ENCODE measurements at places on chromosomes 2 and 18. TPM values are rescaled to one million over a fixed set of nuclear protein-coding genes. Genes with fewer than 3 reads are reported as not detected.

Gene MERTK
- total RNA-seq = 0.43 TPM

Gene POTEI
- not detected for total RNA-seq

Gene C1QL2
- total RNA-seq = not detected

- H3K4me3 ChIP-seq = no peak overlapping the region
- peaks cover 2% of the 10 kb centered on the region for H3K4me1 ChIP-seq
- DNase-seq = no peak
- no peaks in the 10 kb centered on the region for H3K27me3 ChIP-seq
Measured at GRCh38 chr2:61135510-61135909, 26.5 kb upstream of the C2orf74 start.

DNA sequence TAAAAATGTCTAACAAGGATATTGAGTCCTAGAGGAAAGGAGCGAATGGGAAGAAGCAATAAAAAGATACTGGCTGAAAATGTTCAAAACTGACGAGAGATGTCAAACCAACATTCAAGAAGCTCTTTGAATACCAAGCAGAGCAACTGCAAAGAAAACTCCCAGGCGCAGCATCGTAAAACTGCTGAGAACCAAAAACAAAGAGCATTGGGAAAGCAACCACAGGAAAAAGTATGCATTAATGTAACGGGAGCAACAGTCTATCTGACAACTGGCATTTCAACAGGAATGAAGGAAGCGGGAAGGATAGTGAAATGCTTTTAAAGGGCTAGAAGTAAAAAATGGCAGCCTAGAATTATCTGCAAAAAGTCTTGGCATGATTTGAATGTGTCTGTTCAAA, 53.1 kb downstream of the ADCY3 start:
- H3K36me3 ChIP-seq = peaks cover 6% of the 10 kb centered on the region
- no peak overlapping the region for H3K27ac ChIP-seq
- H3K4me3 ChIP-seq = no peak overlapping the region
- DNase-seq = no peak
- no peaks in the 10 kb centered on the region for H3K27me3 ChIP-seq

DNA sequence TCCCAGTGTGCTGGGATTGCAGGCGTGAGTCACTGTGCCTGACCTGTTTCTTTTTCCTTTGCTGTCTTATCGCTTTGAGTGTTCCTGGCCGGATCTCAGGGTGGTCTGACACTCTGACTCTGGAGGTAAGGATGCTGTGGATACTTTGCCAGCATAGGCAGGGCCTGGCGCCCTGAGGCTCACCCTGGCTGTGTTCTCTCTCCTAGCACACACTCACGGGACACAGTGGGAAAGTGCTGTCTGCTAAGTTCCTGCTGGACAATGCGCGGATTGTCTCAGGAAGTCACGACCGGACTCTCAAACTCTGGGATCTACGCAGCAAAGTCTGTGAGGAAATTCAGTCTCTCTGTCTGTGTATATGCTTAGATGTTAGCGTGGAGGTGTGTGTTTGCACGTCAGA, 18.0 kb upstream of the SAG start:
- H3K4me1 ChIP-seq = no peaks in the 10 kb centered on the region
- peaks cover 69% of the 10 kb centered on the region for H3K36me3 ChIP-seq
- no peak overlapping the region for H3K27ac ChIP-seq
- DNase-seq = no peak
- H3K27me3 ChIP-seq = no peaks in the 10 kb centered on the region

- H3K27ac ChIP-seq = no peak overlapping the region
- no peak overlapping the region for H3K4me3 ChIP-seq
- DNase-seq = no peak
- H3K4me1 ChIP-seq = no peaks in the 10 kb centered on the region
- peaks cover 9% of the 10 kb centered on the region for H3K27me3 ChIP-seq
Measured at GRCh38 chr2:158782616-158783015, 12.5 kb upstream of the DAPL1 start.

- peaks cover 42% of the 10 kb centered on the region for H3K4me1 ChIP-seq
- no peak overlapping the region for H3K4me3 ChIP-seq
- H3K27ac ChIP-seq = peak overlapping the region; percentile 32
- DNase-seq = no peak
Measured at GRCh38 chr2:95072424-95072823, 46.9 kb downstream of the MAL start.

DNA sequence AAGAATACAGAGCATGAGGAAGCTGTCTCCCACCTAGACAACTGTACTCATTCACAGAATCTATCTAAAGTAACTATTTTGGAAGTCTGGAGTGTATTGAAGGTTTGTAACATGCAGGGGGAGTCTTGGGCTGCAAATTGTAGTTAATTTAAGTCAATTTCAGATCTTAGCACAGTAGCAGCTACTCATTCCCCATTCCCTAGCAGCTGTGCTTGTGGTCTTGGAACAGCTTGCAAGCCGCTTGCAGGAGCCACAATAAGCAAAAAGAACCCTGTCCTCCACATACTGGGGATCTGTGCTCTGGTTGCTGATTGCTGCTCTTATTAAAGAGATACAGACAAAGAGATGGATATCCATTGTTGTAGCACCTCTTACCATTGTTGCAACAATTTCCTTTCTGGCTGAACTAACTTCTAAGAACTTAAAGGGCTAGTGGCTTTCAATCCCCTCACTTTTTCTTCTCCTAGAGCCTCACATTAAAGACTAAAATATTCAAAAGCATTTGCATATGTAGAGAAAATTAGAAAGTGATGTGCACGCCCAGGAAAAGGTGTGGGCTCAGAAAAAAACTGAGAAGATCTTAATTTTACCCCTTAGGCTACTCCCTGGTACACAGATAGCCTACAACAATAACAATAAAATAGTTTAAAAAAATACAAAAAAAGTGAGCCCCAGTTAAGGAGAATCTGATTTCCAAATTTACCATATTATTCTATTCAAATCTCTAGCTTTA, 1775.1 kb upstream of the PIK3C3 start:
- H3K4me1 ChIP-seq = no peaks in the 10 kb centered on the region
- DNase-seq = no peak
- H3K27ac ChIP-seq = no peak overlapping the region
- no peaks in the 10 kb centered on the region for H3K36me3 ChIP-seq
- H3K4me3 ChIP-seq = no peak overlapping the region

Measured in activated CD8-positive, alpha-beta T cell treated with anti-CD3 and anti-CD28 coated beads for 36 hours (primary cell).